ENCODE measurements at places on chromosomes 16 and 17.

DNA sequence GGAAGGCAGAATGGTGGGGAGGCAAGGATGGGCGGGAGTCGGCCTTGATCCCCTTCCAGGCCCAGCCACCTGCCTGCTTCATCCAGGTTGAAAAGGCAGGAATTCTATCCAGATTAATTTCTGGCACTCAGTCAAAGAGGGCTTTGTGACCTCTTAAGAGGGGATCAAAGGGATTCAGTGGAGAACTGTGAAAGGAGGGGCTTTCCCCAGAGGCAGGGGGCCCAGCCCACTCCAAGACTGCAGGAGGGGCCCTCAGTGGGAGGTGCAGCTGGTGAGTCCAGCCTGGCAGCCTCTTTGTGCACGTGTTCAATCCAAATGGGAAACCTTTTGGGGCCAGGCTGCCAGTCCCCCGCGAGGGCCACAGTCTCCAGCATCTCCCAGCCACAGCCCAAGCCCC lies 148.5 kb upstream of the PLCG2 start:
- DNase-seq = no peak

DNA sequence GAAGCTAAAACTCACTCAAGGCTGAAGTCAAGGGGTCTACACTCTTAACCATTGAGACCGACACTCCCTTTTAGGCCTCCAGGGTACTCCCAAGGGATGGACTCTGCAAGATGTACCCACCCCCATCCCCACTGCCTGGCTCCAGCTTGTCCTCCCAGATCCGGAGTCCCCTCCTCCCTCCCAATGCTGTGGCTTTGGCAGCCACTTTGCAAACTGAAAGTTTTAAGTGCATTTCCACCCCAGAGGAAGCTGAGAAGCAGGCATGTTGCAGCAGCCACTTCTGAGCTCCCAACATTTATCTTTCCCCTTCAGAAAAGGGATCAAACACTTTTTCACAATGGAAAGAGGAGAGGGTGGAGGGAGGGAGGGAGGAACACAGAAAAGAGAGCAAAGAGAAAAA lies 115.2 kb downstream of the COPRS start:
- no peak for DNase-seq

DNA sequence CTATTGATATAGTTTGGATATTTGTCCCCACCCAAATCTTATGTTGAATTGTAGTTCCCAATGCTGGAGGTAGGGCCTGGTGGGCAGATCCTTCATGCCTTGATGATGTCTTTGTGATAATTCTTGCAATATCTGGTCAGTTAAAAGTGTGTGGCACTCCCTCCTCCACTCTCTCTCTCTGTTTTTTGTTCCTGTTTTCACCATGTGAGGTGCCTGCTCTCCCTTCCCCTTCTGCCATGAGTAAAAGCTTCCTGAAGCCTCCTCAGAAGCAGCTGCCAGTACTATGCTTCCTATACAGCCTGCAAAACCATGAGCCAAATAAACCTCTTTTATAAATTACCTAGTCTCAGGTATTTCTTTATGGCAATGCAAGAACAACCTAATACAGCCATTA lies 47.3 kb downstream of the TOM1L2 start:
- no peak for DNase-seq

DNA sequence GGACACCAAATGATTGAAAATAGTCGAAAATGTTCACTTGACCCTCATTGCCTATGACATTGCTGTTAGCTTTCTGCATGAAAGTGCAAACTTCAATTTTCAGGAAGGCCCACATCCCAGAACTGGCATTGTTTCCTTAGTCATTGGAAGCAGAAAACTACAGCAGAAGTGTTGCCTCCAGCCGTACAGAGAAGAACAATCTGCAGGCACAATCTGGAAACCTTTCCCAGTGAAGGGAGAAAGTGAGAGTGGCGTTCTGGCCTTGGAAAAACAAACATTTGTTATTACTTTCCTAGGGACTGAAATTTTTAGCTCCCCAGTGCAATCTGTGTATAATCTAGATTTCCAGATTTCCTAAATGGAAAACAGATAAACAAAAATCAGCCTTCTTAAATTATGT lies 529.5 kb upstream of the RBFOX1 start:
- DNase-seq = no peak

GRCh38 chr16:87664792-87665191 lies 62.5 kb downstream of the JPH3 start:
- no peak for DNase-seq

GRCh38 chr16:27534256-27534655 lies 15.5 kb downstream of the GTF3C1 start:
- DNase-seq = no peak

DNA sequence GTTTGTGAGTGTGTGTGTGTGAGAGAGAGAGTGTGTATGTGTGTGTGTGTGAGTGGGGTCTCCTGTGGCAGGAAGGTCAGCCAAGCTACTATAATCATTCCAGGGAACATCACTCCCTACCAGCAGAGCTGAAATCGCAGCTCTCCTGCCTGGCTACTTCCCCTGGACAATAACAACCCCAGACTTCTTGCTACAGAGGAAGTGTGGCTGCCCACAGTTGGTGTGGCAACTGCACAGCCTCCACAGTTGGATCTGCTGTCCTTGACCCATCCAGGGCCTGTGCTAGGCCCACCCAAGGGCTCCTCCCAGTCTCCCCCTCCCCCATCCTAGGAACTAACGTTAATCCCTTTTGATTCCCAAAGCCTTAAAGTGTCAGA lies 1.5 kb downstream of the SLC13A5 start:
- no peak for DNase-seq

DNA sequence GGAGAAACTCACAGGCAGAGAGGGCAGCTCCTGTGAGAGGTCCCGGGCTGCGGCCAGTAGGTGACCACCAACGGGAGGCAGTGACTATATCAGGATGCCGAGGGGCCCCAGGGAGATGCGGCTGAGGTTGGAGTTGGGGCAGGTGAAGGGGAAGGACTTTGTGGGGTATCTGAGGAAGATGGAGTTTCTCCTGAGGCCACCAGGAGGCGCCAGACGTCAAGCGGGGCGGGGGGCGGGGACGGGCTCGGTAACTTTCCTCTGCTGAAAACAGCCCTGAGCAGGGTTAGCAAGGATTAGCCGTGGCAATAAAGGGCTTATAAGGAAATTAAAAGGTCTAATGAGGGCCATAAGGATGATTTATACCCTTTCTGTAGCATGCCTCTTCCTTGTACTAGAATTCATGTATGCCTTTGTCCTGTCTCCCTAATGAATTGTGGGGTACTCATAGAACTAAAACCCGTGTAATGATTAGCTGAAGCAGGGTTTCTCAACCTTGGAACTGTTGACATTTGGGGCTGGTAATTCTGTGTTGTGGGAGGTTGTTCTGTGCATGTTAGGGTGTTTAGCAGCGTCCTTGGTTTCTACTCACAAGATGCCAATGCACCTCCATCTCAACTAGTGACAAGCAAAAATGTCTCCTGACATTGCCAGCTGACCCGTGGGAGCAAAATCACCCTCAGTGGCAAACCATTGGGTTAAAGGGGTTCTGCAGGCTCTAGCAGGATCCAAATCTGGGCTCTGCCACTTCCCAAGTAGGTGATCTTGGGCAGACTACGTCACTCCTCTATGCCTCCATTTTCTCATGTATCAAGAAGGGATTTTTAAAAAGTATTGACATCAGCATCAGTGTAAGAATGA lies 74.8 kb upstream of the GRIN2A start:
- no peak for DNase-seq

- no peak for DNase-seq
These were observed 134.0 kb downstream of the MYO1D start for GRCh38 chr17:32742681-32743538.

GRCh38 chr16:23807028-23807427 lies 28.8 kb upstream of the PRKCB start:
- DNase-seq = no peak

DNA sequence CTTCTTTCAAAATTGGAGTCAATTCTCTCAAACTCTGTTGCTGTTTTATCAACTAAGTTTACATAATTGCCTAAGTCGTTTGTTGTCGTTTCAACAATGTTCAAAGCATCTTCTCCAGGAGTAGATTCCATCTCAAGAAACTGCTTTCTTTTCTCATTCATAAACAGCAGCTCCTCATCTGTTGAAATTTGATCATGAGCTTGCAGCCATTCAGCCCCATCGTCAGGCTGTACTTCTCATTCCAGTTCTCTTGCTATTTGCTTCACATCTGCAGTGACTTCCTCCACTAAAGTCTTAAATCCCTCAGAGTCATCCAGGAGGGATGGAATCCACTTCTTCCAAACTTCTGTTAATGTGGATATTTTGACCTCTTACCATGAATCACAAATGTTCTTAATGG lies 230.6 kb downstream of the IRF8 start:
- DNase-seq = no peak

DNA sequence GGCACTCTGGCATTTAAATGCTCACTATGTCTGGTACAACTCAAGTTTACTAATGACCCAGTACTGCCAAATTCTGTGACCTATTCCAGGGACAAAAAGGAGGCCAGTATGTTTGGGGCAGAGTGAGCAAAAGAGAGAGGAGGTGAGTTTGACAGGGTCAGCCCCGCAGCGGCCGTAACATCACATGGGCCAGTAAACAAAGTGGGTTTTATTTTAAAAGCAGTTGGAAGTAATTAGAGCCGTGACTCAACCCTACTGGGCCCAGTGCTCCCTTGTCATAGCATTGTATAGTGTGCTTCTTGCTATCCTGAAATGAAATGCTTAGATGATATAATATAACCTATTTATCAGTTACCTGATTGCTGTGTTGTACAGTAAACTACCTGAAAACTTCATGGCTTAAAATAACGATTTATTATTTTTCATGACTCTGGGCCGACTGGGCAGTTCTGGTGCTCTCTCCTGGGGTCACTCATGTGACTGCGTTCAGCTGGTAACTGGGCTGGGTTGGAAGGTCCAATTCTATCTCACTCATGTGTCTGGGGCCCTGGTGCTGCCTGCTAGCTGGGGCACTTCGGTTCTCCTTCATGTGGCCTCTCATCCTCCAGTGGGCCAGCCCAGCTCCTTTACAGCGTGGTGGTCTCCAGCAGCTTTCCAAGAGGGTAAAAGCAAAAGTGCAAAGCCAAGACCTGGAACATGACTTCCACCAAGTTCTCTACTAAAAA lies 27.4 kb downstream of the IQCK start:
- no peak for DNase-seq

- no peak for DNase-seq
These were observed 72.8 kb upstream of the TOB1 start for GRCh38 chr17:50938821-50939541.
